ENCODE measurements at places on chromosomes 7 and 10.

GRCh38 chr7:98394377-98394836, 6.5 kb downstream of the BAIAP2L1 start:
- no peak for DNase-seq

DNA sequence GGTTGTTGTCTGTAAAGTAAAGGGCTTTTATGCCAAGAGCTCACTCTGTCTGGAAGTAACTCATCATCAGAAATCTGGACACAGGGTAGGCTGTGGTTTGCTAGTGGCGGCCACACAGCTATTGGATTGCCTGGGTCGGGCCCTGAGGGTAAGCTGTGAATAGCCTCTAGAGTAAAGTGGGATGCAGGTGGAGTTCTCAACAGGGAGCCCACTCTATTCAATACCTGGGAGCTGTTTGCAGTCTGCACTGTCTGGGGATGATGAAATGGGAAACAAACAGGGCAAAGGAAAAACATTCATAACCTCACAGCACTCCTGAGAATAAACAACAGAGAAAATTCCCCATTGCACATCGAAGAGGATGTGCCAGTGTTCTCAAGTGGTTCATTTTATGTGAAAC, 582.6 kb downstream of the CALN1 start:
- no peak for DNase-seq

DNA sequence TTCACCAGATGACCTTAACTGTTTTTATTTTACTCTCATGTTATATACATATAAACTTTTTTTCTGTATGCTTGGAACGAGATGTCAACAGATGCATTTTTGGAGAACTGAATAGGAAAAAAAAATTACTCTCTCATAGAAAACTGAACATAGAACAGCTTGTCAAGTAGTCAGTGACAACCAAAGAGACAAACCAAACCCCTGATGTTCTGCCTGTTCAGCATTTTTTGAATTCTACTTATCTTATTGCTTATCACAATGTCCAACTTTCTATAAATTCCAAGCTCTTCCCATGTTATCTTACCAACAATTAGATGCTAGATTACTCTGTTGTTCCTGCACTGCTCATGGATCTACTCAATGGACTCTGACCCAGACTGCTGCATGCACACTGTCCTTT, 95.2 kb downstream of the VPS41 start:
- no peak for DNase-seq

DNA sequence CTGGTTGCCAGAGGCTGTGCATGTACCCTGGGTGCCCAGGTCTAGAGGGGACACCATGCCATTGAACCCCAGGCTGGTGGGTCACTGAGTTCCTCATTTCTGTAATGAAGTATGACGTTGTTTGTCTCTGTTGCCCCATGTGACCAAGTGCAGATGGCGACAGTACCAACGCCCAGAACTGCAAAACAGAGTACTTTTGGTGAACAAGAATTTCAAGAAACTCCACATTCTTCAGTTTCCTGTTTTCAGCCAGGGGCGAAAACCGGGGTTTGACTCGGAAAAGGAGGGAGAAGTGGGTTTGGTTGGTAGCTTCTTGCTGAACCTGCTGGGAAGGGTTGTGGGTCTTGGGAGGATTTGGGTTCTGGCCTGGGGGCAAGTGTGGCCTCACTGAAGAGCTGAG, 18.2 kb downstream of the CYP17A1 start:
- no peak for DNase-seq

DNA sequence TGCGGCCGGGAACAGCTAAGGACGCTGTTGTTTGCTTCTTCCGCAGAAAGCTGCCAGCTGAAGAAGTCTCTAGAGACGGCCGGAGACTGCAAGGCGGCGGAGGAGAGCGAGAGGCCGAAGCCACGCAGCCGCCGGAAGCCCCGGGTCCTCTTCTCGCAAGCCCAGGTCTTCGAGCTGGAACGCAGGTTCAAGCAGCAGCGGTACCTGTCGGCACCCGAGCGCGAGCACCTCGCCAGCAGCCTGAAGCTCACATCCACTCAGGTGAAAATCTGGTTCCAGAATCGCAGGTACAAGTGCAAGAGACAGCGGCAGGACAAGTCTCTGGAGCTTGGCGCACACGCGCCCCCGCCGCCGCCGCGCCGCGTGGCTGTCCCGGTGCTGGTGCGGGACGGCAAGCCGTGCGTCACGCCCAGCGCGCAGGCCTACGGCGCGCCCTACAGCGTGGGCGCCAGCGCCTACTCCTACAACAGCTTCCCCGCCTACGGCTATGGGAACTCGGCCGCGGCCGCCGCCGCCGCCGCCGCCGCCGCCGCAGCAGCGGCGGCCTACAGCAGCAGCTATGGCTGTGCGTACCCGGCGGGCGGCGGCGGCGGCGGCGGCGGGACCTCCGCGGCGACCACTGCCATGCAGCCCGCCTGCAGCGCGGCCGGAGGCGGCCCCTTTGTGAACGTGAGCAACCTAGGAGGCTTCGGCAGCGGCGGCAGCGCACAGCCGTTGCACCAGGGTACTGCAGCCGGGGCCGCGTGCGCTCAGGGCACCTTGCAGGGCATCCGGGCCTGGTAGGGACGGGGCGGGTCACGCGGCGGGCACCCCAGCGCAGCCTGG, 2.4 kb downstream of the NKX2-3 start:
- DNase-seq = no peak

Data from RPMI8226 (cell line).